ENCODE measurements at places on chromosomes 13 and 19. TPM values are rescaled to one million over a fixed set of nuclear protein-coding genes. Genes with fewer than 3 reads are reported as not detected.

The CADM4 gene
- 4.3 TPM for polyA plus RNA-seq

GRCh38 chr13:93865235-93865634 is 614.2 kb downstream of the DCT start:
- no peak overlapping the region for H3K4me3 ChIP-seq
- no peak overlapping the region for H3K27ac ChIP-seq
- no peaks in the 10 kb centered on the region for H3K27me3 ChIP-seq
- H3K4me1 ChIP-seq: no peaks in the 10 kb centered on the region
- no peaks in the 10 kb centered on the region for H3K36me3 ChIP-seq

DNA sequence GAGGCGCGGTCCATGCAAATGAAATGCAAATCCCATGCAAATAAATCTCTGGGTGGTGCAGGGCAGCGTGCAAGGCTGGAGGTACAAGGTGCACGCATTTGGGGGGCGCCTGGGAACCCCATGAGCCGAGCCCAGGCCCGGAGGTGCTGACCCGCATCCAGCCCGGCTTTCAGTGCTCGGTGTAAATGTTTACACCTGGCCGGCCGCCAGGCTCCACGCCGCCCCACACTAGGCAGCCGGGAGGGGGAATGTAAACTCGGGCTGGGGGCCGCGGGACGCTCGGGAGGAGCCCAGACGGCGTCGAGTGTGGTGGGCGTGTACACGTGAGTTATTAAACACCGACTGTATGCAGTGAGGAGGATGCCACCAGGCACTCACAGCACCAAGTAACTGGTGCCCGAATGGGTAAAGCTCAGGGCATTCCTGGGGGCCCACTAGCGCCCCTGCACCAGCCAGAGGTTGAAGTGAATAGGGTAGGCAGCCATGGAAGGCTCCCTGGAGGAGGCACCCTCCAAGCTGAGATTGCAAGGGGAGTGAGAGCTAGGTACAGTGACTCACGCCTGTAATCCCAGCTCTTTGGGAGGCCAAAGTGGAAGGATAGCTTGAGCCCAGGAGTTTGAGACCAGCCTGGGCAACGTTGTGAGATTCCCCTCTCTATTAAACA is 17.2 kb downstream of the FUT6 start:
- DNase-seq: no peak

DNA sequence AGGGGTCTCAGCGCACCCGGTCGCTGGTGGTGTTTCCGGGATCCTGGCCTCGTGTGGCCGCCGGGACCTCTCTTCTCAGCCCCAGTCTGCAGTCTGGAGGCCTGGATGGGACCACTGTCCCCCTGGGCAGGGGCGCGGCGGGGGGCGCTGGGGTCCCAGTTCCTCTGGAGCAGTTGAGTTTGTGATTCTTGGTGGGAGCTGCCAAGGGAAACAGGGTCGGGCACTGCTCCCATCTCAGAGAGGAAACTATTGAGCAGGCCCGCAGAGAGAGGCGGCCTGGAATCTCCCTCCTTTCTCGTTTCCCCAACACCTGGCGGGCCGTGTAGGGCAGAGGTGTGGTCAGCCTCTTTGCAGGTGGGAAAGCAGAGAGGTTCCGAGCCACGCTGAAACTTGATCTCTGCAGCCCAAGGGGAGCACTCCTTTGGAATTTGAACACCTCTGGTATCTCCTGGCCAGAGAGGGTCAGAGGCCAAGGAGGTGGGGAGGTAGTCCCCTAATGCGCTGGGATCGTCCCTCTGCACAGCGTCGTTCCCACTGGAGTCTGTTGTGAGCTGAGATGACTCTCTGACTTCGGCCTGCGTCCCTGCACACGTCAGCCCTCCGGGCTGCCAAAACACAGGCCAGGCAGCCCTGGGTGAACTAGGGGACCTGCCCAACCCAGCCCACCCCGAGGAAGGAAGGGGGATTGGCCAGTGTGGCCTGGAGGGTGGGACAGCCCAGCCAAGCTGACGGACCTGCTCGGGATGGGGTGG is 741 bp downstream of the PLEKHF1 start:
- no peak for DNase-seq
- H3K27me3 ChIP-seq: no peaks in the 10 kb centered on the region
- peaks cover 61% of the 10 kb centered on the region for H3K4me1 ChIP-seq
- H3K4me3 ChIP-seq: peak overlapping the region; percentile 90
- H3K27ac ChIP-seq: peak overlapping the region; percentile 94

The ZNF428 gene
- 13.9 TPM for polyA plus RNA-seq

The ZNF135 gene
- polyA plus RNA-seq: 3.4 TPM

- DNase-seq: no peak
- H3K27ac ChIP-seq: no peak overlapping the region
- H3K36me3 ChIP-seq: peaks cover 34% of the 10 kb centered on the region
- H3K27me3 ChIP-seq: no peaks in the 10 kb centered on the region
- no peak overlapping the region for H3K4me3 ChIP-seq
Observed at GRCh38 chr19:10640361-10640760, 13.8 kb upstream of the ILF3 start.

The SH2D3A gene
- 28.9 TPM for polyA plus RNA-seq

DNA sequence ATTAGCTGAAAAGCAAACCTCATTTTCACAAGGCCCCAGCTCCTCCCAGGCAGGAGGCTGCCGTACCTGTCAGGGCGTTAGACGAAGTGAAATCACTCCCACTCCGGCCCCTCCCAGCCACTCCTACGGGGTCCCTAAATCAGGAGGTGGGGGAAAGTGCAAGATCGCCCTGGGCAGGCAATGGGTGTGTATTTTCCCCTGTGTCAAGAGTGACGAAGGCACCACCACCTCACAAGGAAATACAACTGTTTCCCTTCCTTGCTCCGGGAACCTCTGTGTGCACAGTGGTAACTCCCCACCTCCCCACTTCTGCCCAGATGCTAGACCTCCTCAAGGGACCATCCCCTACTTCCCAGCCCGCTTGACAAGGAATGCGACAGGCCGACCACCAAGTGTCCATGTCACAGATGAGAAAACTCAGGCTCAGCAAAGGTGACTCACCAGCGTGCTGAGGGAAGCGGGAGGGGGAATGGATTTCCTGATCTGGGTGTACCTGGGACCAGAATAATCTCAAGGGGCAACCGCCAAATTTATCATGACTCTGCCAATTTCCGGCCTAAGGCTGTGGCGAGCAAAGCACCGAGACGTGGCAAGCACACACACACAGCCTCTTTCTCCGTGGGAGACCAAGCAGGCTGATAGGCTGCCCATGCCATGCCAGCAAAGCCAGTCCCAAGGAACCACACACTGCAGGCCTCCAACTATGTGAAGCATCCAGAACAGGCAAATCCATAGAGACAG is 7.3 kb downstream of the PPP6R1 start:
- H3K27me3 ChIP-seq: no peaks in the 10 kb centered on the region
- no peak for DNase-seq
- peak overlapping the region; percentile 46 for H3K27ac ChIP-seq

The VWA8 gene
- polyA plus RNA-seq: 14.0 TPM

DNA sequence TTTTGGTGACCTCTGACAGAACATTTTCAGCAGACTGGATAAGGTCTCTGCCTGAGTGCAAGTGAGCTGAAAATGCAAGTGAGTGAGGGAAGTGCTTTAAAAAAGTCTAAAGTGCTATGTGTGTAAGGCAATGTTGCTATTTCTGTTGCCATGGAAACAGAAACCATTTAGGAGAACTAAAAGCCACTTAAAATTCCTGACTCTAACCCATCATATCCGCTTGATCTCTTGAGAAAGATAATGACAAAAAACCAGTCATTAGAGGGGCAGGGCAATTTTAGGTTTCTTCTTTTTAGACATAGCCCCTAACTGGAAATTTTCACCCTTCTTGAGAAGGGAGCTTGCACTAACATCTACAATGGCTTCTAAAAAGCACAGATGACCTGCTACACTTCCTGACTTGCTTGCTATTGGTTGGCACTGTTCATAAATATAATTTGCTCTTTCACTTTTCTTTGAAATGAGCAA is at the start of gene CYSLTR2:
CYSLTR2 (plus strand) TSS at position 458 of the 468 bp plus-strand sequence. CDS start 52,889 bp downstream, outside the sequence.
- no peak within 1 kb of the TSS for H3K27ac ChIP-seq
- H3K27me3 ChIP-seq: no peaks in the 10 kb centered on the region
- no peak within 1 kb of the TSS for H3K4me3 ChIP-seq
- H3K4me1 ChIP-seq: peaks cover 3% of the 10 kb centered on the region
